ENCODE measurements at places on chromosomes 6 and 20.
A peak's percentile ranks its signal among the peaks of the same experiment; 100 is the strongest.

GRCh38 chr6:85456782-85457181 is 6.9 kb downstream of the NT5E start:
- DNase-seq: no peak

- no peak for DNase-seq
These were observed 81.3 kb upstream of the BMP2 start for GRCh38 chr20:6686171-6686570.

DNA sequence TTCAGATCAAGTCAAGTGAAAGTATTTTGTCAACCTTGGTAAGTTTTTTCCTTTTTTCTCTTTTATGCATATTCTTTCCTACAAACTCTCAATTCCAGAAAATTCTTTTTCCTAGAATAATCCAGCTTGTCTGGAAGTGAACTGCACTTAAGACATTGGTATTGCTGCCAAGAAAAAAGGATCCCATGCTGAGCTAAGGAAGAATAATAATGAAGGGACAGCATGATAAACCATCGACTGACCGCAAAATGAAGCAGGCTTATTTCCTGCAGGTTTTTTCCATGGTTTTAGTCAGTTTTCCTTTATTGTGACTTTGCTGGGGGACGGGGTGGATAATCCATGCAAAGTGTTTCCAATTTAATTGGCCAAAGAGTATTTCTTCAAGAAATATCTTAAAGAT is 857.6 kb upstream of the SLC35B3 start:
- DNase-seq: no peak

- no peak for DNase-seq
These were observed 89.7 kb downstream of the PREP start for GRCh38 chr6:105313211-105313610.

DNA sequence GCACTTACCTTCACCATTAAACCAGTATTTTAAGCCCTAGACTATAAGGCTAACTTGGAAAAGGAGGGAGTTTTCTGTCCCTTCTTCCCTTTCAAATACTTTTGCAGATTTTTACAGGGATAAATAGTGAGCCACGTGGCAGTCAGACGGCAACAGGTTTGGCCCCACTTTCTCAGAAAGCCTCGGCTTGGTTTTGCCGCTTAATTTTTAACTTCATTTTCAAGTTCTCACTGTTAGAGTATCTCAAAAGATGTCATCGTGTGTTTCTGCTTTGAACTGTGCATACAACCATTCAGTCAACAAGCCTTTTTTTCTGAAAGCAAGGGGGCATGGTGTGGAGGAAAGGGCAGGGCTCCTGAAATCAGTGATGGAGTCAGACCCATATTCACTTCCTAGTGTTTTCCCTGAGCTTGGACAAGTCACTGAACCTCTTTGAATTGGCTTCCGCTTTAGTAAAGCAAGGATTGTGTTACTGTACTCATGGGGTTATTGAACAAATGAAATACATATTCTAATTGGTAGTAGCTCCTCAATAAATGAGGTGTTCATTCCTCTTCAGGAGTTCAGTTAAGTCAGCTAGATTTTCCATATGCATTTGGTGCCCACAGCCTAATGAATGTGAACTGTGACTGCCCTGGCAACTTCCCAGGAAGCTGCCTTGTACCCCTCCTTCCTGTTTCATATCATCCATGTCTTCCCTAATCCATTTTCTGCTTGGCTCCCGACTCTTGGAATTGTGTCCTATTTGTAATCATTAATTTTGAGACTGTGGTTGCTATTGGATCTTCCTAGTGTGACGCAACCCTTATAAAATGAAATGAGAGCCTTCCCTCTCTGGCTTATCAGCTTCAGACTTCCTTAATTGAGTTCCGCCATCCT is at the start of gene SLC17A2:
Gene SLC17A2 (minus strand): TSS at position 160 of the 879 bp plus-strand sequence. CDS start 4,895 bp downstream, outside the sequence.
- DNase-seq: no peak

DNA sequence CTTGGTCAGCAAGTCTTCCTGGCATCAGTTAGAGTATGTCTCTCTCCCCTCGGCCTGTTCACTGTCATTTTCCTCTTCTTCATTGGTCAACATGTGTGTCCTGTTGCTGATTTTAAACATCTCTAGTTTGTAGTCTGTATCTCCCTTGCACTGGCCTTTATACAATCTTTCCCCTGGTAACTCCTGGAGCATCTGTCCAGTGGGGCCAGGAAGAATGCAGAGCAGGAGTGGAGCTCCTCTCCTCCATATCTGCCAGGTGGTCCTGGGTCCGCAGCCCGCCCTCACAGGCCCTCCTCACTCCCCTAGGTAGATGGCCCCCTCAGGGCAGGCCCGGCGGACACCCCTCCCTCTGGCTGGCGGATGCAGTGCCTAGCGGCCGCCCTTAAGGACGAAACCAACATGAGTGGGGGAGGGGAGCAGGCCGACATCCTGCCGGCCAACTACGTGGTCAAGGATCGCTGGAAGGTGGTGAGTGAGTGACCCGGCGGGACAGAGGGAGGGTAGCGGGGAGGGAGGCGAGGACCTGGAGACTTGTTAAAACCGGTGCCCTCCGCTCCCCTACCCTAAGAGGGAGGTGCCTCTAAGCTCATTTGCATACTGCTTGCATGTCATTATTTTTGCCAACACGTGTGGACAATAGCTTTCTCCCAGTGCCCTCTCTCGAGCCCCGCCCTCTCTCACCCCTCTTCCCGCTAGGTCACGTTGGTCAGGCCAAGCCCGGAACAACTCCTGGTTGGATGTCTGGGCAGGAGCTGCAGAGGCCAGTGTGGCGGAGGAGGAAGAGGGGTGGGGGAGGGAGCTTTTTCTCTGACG is 3.2 kb downstream of the TTBK1 start:
- no peak for DNase-seq

DNA sequence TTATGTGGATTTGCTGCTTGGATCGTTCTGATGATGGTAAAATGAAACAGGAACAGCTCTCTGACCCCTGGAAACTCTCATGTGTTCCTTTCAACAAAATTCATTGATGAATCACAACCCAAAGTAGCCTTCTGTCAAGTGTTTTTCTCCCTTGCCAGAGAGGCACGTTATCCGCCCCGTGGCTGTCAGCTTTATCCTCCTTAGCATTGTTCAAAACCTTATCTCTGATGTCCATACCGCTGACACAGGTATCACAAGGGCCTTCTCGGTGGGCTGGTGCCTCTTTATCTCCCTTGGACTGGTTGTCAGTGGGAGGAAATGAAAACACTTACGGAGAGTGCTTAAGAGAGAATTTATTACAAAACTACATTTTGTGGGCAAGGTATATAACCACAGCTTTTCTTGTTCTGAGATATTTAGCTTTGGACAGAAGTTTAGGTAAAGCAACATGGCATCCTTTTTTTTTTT is 84.9 kb downstream of the TIAM2 start:
- DNase-seq: no peak

DNA sequence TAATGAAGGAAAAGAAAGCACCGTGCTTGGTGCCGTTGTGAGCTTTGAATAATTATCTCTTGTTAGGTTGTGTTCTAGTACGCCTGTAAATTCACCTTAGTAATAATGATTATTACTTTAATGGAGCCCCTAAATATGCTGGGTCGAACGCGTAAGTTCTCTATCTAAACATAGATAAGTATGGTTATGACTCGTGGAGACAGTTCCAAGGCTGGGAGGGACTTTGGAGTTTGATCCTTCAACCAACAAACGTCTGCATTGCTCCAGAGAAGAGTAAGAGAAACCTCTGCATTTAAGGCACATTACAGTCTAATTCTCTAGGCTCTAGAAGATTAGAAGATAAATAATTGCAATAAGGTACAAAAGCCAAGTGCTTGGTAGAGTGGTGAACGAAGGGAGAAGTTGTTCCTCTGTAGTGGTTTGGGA is 514 bp downstream of the ACOT13 start:
- DNase-seq: peak; percentile 37

GRCh38 chr20:1807394-1807793 is 87.8 kb upstream of the SIRPA start:
- DNase-seq: no peak

GRCh38 chr6:152313542-152314482 is 323.4 kb downstream of the SYNE1 start:
- DNase-seq: peak; percentile 68

DNA sequence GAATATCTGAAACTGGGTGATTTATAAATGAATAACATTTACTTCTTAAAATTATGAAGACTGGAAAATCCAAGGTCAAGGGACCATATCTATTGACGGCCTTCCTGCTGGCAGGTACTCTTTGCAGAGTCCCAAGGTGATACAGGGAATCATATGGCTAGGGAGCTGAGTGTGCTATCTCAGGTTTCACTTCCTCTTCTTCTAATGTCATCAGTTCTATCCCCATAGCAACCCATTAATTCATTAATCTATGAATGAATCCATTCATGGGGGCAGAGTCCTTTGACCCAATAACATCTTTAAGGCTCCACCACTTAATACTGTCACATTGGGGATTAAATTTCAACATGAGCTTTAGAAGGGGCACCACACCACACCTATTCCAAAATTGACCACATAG is 772.0 kb downstream of the HACE1 start:
- DNase-seq: no peak

DNA sequence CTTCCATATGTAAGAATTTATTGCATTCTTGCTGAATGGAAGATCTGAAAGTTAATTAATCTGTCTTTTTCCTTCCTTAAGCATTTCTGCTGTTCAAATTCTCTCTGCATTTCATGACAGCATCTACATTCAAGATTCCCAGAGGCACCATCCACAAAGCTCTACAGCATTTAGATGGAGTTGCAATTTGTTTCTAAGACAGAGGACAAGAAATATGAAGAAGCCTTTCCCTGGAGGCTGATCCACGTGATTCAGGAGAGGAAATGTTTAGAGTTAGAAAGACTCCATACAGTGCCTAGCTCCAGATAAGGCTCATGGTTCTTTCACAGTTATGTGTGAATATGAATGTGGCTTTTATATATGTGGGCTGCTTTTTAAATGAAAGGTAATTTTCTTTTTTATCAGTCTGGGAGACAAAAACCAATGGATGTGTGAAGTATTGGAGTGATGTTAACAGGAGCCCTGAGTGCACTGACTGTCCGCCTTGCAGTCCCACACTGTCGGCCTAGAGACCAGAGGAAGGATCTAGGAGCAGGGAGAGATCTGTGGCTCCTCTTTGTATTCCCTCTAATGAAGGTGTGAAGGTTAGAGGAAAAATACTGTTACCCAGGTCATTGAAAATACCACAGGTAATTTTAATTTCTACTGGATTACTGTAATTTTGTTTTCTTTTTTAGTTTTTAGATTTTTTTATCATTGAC is 686.6 kb upstream of the GJE1 start:
- DNase-seq: no peak

GRCh38 chr20:33600981-33601380 is 61.1 kb upstream of the C20orf144 start:
- DNase-seq: no peak

DNA sequence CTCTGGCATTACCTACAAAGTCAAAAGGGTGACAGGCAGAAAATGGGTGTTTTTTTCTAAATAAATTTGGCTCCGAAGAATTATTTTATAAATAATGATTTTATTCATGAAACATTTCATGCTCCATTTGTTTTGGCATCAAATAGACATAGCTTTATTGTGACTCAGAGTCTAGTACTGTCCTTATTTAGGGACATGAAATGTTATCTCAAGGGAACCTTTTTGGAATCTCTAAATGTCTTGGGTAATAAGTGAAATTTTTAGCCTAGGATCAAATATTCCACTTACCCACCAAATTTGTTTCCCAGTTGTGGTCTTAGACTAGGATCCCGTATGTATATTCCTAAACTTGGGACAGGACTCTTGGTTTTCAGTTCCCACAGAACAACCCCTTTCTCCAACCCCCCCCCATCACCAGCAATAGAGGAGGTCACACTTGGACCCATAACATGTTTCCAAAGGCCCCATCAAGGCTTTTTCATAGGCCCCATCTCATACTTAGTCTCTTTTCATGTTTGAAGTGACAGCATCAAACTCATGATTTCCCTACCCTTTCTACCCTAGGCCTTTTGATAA is 81.8 kb downstream of the JAG1 start:
- DNase-seq: peak; percentile 73

DNA sequence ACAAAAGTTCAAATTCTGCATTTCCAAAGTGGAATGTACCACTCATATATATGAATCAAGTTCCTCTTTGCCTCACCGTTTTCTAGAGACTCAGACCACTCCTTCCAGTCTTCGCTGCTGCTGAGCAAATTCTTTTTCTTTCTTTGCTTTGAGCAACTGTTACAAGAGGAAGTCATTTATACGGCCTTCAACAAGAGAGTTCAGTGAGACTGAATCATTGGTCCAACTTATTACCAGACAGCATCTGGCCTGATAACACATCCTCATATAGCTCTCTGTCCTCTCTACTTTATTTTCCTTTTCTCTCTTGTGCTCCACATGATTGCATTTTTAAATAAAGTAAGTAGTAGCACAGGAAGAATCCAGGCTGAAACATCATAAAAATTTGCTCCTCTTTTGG is 652.7 kb downstream of the PHF3 start:
- no peak for DNase-seq

GRCh38 chr6:89050155-89050554 is 30.4 kb upstream of the PNRC1 start:
- DNase-seq: peak; percentile 58

DNA sequence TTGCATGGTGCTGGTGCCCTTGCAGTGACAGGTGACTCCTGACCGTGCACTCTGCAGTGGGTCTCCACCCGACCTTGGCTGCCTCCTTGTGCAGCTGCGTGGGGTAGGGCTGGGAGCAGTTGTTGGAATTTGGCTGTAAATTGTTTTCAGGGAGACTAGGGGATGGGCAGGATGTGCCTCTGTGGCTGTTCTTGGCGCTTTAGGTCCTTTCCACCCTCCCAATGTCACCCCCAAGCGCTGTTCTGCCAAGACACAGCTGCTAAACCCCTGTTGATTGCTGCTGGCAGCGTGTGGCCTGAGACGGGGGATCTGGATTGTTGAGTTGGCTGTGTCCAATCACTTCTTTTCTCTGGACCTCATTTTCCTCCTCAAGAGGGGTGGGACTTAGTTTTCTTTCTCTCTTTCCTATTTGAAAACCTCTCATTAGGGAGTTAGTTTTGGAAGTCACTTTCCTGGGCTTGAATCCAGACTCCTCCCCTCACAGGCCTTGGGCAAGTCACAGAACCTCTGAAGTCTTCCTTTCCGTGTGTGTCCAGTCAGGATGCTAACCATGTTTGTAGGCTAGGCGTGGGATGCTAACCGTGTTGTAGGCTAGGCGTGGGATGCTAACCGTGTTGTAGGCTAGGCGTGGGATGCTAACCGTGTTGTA is 8.5 kb downstream of the IGF2R start:
- no peak for DNase-seq

- no peak for DNase-seq
These were observed 12.4 kb downstream of the IRF4 start for GRCh38 chr6:403659-404655.

GRCh38 chr6:39422238-39422637 is 99.7 kb upstream of the KCNK16 start:
- DNase-seq: no peak

- DNase-seq: no peak
These were observed 73.7 kb downstream of the FARS2 start for GRCh38 chr6:5335020-5335419.

DNA sequence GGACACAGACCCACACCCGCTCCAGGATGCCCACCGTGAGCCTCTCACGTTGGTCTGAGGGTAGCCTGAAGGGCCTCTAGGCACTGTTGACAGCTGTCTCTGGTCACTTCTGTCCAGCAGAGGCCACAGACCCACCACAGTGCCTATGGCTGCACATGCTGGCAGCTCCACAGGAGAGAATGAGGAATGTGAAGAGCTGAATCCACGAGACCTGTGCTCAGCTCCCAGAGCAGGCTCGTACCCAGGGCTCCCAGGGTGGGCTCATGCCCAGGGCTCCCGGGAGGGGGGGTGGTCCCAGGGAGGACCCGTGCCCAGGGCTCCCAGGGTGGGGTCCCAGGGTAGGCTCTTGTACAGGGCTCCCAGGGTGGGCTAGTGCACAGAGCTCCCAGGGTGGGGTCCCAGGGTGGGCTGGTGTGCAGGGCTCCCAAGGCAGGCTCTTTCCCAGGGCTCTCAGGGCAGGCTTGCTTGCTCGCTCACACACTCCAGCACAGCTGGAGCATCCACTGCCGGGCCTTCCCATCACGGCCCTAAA is 201.0 kb downstream of the SYNDIG1 start:
- DNase-seq: no peak

All from HCEC 1CT (cell line).